Liver (tissue), 10 donors: ENCODE measurements at places on chromosomes 2 and 18.

GRCh38 chr2:124915567-124915966, 890.5 kb downstream of the CNTNAP5 start:
- DNase-seq, result no peak

GRCh38 chr2:119011162-119011909, 69.3 kb downstream of the MARCO start:
- DNase-seq, result peak; percentile 52

DNA sequence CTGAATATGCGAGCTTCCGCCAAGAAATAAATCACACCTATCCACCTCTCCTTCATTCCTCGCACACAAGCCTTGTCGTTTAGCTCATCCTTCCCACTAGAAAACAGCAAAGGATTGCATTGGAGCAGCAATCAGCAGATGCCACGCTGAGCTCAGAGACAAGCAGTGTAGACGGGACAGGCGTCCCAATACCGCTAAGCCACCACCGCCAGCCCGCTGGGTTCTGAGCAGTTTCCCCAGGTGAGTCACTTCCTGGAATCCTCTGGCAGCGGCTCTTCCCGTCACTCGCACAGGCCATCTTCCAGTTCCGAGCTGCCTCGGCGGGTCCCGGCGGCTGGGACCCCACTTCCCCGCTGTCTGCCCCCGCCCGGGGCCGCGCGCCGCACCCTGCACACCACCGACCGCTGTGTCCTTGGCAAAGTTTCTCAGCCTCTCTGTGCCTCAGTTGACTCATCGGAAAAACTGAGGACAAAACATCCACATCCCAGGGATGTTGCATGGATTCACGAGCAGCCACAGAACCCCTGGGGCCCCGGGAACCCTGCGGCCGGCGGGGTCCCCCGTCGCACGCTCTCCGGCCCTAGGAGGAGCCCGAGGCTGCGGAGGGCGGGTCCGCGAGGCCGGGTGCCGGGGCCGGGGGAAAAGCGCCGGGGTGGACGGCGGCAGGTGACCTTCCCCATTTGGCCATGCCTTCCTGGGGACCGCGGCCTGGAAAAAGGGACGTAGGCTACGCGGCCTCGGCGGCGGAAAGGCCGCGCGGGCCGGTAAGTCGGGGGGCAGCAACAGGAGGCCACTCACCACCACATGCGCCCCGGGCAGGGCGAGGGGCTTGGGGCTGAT, 573 bp downstream of the KDSR start:
- peak; percentile 36 for DNase-seq

- DNase-seq, result no peak
These were observed 589 bp upstream of the DAW1 start for GRCh38 chr2:227870710-227871374.

DNA sequence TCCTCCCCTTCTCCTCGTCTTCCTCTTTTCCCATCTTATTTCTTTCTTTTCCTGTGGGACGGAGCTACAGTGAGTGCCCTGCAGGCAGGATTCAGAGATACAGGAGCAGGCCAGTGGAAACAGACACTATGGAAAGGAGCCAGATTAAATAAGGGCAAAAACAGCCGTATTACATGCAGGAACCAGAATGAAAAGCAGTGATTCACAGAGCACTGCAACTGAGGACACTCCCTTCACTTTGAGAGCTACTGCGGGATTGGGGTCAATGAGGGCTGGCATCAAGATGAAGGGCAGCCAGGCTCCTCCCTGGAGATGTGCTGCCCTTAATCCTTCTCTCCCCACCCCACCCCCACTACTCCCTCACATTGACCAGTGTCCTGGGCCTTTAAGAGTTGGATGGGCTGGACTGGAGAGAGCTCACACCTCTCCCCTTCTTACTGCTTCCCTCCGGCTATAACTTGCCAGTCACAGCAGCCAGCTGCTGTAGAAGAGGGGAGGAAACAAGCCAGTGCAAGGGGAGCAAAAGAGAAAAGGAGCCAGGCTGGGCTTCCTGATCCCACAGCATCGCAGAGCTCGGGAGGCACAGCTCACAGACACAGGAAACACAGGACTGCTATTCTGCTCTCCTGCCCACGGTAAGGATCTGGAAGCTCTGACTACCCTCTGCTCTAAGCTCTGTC, at the start of gene PLCD4:
Gene PLCD4 (plus strand): TSS at position 464 of the 680 bp plus-strand sequence. CDS start 7,841 bp downstream, outside the sequence.
- no peak for DNase-seq

DNA sequence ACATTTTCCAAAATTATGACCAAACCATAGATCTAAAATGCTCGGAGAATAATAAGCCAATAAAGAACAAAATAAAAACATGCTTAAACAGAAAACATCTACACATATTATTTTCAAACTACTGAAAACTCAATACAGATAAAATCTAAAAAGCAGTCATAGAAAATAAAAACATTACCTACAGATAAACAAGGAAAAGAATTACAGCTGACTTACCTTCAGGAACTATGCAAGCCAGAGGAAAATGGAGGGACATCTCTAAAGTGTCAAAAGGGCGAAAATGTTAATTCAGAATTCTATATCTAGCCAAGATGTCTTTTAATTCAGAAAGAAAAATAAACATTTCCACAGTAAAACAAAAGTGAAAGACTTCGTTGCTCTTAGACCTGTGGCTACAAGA, 112.9 kb upstream of the GYPC start:
- DNase-seq, result no peak

- DNase-seq, result no peak
These were observed 60.1 kb downstream of the ST3GAL5 start for GRCh38 chr2:85828725-85829124.

- peak; percentile 78 for DNase-seq
These were observed 38.3 kb downstream of the TTC32 start for GRCh38 chr2:19863303-19864041.

- no peak for DNase-seq
These were observed 26.4 kb downstream of the EPG5 start for GRCh38 chr18:45940724-45941123.

DNA sequence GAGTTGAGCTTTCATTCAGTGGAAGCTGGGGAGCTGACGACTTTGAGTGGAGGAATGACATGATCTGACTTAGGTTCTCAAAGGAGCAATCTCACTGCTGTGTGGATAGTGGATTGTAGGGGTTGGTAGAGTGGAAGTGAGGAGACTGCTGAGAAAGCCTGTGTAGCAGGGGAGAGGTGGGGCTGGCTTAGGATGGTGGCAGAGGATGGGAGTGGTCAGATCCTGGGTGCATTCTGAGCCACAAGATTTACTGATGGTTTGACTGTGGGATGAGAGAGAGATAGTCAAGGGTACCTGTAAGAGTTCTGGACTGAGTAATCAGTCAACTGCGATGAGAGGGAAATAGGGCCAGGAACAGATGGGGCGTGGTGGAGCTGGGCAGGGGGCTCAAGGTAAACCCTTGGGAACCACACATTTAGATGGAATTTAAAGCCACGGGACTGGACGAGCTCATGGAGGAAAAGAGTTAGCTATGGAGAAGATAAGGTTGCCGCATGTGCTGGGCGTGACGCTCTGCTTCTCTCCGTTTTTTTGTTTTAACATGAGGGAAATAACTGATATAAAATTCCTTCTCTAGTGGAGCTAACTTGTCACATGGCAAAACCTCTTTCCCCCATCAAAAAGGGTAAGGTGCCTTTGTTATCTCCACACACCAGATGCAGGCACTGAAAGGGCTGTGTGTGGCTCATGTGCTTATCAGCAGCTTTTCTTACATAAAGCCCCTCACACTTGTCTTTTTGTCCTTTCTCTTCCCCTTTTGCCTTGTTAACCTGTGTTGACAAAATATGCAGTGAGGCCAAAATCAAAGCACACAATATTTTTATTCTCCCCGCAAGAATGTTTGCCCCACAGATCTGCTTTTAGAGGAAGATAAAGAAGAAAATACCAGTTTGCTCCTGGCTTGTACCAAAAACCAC, 379.8 kb downstream of the TSN start:
- no peak for DNase-seq

GRCh38 chr2:100104718-100105677, 37.4 kb downstream of the AFF3 start:
- no peak for DNase-seq
